ENCODE measurements at places on chromosomes 3 and 15.

- DNase-seq = peak; percentile 40
Observed at GRCh38 chr3:196081002-196081833, 672 bp downstream of the TFRC start.

DNA sequence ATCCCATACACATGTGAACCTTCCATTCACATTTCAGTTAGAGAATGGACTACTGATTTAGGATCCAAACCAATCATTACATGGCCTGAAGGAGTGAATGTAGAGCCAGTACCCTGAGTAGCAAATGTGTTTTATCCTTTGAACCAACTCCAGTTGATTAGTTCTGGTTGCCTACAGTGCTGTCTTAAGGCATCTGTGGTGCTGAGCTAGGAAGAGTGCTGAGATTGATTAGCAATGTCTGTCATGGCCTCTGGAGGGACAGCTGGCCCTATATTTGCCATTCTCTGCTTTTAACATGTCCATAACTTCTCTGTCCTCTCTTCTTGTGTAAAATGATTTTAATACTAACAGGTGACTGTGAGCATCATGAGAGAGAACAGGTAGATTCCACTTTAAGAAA lies 11.1 kb downstream of the LRTM1 start:
- no peak for DNase-seq

- no peak for DNase-seq
Observed at GRCh38 chr3:12180631-12181030, 21.9 kb upstream of the TIMP4 start.

DNA sequence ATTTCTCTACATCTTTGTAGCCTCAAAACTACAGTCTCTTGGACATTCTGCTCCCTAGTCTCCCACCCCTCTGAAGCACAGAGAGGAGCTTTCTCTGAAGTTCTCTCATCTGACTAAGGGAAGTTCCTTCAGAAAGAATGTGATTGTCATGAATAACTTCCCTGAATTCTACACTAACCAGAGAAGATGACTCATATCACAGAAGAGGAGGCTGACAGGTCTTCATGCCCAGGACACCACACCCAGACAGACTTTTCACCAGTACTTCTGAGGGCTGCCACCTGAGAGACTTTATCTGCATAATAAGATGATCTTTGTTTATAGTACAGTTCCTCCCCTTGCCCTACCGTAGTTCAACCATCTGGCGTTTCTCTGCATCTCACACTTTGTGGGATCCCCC lies 52.8 kb downstream of the CDIN1 start:
- DNase-seq = no peak

GRCh38 chr15:81024936-81025335 lies 24.2 kb downstream of the TLNRD1 start:
- no peak for DNase-seq

- no peak for DNase-seq
Observed at GRCh38 chr3:161913786-161914389, 417.3 kb downstream of the OTOL1 start.

- DNase-seq = no peak
Observed at GRCh38 chr3:129553719-129554118, 10.7 kb downstream of the H1-8 start.

GRCh38 chr15:34584330-34584668 lies 848 bp upstream of the GOLGA8B start:
- DNase-seq = no peak

DNA sequence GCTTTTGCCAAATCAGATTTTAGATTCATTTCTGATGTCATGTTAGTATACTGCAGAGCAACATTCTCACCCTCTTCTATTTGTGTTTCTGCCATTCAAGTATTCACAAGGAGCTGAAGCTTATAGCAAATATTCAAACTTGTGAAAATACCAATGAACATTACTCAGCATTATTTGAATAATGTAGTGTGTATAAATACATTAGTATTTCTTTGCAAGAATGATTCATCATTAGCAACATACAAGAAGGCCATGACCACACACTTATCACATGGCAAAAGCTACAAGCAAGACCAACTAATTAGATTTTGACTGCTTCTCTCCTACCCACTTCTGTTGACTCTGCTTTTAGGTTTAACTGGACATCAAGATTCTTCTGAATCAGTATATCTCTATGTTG lies 124.9 kb downstream of the IGSF11 start:
- DNase-seq = no peak

DNA sequence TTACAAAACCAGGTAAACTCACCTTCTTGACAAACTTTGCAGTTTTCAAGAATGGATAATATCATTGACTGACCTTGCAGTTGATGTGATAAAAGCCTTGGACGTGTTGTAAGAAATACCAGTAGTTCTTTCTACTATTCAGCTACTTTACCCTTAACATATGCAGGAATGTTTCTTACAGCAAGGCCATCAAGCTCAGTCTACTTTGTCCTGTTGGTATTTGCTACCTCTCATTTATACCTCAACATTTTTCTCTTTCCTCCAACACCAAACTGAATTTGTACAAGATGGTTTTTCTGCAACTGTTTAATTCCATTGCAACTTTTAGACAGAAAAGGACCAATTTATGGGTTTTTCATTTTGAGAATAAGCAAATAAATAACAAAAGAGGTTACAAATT lies 147.4 kb upstream of the BCHE start:
- DNase-seq = no peak

DNA sequence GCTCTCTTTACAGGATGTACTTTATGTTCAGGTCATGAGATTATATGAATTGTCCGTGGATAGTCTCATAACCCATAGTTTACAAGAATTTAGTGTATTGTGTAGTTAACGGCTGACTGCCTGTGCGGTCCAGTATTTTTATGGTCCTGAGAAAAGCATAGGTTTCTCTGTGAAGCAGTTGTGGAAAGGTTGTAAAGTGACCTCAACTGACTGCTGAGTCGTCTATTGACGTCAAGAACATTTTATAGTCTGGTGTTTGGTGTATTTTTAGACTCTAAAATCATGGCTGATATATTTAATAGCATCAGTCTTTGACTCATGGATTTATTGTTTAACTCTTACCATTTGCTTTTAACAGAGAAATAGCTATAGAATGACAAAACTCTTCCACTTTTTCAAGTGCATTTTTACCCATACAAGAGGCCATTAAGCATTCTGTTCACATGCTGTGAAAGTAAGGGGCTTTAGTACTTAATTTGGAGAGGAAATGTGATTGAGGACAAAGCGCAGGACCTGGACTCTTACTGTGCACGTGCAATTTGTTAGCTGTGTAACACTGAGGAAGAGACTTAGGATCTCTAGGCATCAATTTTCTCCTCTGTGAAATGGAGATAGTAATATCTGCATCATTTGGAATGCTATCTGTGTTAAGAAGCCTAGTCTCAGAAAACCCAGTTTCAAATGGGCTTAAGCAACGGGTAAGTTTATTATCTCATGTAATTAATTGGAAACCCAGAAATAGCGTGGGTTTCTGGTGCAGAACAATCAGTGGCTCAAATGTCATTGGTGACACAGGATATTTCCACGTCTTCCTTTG lies 240.8 kb downstream of the NFKBIZ start:
- no peak for DNase-seq

DNA sequence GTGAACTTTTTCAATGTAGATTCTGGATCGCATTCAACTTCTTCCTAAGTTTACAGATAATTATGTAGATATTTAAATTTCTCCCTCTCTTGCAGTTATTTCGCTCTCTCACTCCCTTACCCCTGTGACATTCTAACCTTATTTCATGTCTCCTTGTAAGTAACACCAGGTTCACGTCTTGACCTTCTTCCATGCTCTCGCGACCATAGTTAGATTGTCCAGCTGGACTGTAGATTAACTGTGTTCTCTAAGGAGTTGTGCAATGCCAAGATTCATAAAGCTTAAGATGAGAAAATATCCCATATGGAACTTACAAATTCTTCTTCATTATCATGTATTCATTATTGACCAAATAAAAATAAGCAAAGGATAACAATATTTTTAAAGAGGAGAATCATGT lies 430.5 kb downstream of the GABRG3 start:
- DNase-seq = no peak

DNA sequence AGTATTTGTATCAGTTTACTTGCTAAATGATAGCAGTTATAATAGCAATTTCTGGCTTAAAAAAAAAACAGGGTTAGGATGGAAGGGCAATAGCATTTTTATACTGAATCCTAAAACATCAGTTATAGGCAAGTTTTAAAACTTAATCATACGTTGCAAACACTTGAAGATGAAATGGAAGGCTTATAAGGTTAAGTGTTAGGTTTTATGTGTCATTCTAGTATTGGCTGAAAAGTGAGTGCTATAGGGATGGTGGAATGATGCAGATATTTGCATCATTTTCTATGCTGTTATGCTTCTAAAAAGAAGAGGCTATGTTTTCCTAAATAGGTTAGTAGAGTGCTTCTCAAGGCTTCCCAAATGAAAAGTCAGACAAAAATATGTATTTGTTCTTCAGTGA lies 23.3 kb downstream of the ARIH1 start:
- DNase-seq = no peak

DNA sequence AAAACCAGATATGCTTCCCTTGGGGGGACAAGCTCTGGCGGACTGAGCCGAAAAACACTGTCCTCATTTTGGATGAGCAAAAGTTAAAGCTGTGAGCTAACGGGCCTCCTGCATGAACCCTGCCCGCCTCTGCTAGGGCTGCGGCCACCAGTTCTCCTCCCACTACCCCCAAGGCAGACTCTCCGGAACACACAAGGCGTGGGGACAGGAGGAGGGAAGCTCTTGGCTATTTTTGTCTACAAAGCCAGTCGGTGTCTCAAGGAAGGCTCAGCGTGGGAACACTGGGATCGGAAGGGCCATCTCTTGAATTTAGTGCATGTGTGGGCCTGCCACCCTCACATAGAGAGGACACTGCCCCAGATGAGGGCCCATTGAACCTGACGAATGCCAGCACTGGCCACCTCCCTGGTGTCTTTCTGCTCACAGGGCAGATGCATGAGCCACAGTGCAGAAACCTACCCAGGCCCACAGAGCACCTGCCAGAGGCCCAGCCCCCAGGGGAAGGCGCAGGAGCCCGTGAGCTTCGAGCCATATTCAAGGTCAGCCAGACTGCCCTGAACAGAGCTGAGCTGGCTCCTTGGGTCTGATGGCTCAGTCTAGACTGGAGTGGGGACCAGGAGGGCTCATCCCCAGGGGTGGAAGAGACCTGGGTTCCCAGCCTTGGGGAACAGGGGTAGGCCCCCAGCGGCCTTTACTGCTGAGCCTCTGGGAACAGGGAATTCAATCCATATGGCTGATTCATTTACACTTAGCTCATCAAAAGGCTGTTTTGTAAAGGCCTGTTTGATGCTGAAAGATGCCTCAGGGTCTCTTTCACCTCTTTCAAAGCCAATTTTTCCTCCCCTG lies 38.3 kb downstream of the HCN4 start:
- no peak for DNase-seq

DNA sequence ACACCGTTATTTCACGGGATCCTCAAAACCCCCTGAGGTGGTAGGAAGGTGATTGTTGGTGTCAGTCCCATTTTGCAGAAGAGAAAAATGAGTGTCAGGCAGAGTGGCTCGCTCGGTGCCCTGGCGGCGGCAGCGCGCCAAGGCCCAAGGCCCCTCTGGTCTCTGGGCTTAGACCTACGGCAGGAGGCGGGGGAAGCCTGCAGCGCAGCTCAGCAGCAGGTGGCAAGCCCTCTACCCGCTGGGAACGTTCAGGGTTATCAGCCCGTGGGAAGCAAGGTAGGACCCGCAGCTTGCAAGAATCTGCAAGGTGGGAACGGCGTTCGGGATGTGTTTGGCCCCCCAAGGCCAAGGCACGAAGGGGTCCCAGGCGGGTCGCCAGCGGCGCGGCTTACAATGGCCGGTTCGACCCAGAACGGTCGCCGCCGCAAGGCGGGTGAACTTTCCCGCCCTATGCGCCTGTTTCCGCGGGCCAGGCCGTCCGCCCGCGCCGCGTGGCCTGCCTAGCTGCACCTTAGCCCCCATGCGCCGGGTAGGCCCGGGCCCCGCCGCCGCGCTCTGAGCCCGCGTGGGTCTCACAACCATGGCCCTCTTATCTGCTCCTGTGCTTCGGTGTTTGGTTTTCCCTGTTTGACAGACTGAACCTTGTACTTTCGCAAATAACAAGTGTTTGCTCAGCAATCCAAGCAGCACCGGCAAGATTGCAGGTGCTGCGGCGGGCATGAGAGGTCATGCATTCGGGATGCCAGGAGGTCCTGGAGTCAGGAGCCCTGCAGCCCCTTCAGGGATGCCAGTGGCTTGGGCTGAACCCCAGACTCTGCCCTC lies 39.7 kb downstream of the CCNL1 start:
- no peak for DNase-seq

- DNase-seq = no peak
Observed at GRCh38 chr15:70426096-70426821, 328.5 kb upstream of the TLE3 start.

- no peak for DNase-seq
Observed at GRCh38 chr3:145557405-145557804, 603.6 kb downstream of the PLOD2 start.

DNA sequence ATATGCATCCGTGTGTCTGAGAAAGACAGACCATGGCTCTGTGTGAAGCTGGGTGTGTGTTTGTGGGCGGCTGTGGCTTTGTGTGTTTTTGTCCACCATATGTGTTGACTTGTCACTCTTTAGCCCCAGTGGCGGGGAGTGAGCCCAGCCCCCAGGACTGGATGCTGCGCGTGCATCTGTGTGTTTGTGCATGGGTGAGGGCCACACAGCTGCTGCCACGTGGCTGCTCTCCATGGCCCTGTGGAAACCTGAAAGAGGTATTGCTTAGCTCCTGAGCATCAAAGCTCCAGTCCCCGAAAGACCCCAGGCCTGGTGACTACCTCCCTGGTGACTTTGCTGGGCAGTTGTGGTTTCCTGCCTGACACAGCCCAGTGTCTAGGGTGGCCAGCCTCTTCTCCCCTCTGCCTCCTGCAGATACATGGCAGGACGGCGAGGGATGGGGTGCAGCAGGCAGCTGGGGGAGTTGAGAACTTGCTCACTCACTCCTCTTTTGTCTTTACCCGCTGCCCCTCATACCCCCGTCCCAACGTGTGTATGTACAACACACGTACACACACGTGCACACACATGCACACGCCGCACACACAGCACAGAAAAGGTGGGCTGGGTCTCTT lies 6.5 kb downstream of the EPHB3 start:
- DNase-seq = no peak

DNA sequence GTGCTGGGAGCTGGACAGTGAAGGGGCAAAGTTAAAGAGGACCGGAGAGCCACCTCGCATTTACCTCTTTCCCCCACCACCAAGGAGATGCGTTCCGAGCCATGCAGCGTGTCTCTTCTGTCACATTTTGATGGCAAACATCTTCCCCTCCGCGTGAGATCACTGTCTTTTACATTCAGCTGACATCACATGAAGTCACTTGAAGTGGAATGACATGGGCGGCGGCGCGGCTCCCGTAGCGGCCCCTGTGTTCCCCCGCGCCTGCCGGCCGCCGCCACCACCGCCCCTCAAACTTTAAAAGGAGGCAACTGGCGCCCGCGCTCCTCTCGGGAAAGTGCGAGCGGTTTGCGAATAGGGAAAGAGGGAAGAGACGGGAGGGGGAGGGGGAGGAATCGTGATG lies at the start of gene FEZF2:
FEZF2 (minus strand) TSS at position 336 of the 400 bp plus-strand sequence. CDS start 682 bp downstream, outside the sequence.
- DNase-seq = no peak

DNA sequence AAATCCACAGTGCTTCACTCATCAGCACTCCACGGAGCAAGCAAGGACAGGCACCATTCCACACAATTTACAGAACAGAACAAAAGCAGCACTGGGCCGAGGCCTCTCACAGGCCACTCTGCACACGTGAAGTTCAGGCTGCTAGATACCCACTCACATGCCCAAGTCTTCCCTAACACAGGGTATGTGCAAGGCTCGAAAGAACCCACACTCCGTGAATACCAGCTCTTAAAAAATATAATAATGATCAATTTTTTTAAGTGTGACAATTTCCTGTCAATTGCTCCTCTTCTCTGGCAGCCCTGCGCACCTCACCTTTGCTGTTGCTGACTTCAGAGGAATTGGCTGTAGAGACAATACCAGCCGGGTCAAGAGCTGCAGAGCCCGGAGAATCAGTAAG lies 19.0 kb downstream of the XPC start:
- no peak for DNase-seq

- DNase-seq = no peak
Observed at GRCh38 chr3:106420628-106421027, 551.8 kb upstream of the CBLB start.
